Calu3 (cell line): ENCODE measurements at places on chromosomes 4 and X.
A peak's percentile ranks its signal among the peaks of the same experiment; 100 is the strongest.

GRCh38 chr4:174056959-174057358 is 226.5 kb downstream of the FBXO8 start:
- no peak for DNase-seq

GRCh38 chrX:97860226-97860625 is 976.5 kb downstream of the RPA4 start:
- DNase-seq, result no peak

GRCh38 chr4:186633844-186634243 is 78.5 kb upstream of the MTNR1A start:
- no peak for DNase-seq

DNA sequence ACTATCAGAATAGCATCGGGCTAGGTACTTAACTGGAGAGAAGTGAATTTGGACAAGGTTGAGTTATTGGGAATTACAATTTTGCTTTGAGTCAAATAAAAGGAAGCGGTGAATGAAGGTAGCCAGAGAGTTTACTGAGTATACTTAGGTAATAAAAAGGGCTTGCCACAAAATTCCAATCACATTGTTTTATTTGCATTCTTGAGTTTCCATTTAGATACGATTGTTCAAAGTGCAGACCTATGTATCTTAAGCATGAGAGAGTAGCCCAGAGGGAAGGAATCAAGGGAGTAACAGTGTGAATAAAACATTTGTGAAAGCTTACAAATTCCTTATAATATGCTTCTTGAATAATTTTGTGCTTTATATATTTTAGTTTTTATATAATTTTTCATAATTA is 102.5 kb upstream of the NDST4 start:
- no peak for DNase-seq

- DNase-seq, result no peak
These were observed 242.3 kb upstream of the NOCT start for GRCh38 chr4:138773321-138773720.

DNA sequence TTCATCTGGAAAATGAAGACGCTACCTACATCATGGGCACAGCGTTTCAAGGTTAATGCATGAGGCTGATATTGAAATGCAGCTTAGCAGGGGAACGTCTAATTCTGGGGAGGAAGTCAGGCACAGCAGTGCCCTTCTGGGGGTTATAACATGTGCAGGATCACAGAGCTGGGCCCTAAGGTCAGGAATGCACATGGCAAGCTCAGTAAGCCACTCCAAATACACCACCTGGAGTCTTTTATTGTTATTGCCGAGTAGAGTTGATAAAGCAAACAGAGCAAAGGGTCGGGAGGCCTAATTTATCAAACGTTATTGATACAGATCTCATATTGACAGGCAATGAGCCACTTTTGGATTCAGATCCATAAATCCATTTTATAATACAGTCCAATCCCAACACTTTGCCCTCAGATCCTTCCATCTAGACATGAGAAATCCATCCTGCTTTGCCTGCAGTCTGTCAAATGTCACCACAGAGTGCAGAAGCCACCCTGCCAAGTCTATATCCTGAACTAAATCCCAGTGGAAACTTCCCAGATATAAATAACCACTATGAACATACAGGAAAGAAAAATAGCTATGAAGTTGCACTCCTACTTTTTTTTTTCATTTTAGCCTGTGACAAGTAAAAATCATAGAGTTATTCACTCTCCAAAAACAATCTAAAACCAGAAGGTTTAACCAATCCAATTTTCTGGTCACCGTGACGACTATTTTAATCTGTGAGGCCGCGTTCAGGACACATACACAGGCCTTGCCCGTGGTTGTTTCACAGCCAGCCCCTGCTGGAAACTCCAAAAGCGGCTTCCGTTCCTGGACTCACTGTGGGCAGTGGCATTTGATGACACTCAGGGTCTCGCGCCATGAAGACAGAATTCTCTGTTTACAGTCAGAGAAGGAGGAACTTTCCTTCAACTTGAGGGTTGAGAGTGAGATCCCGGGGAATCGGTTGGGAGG is 335.4 kb downstream of the DHX15 start:
- DNase-seq, result no peak

- peak; percentile 45 for DNase-seq
These were observed 20.4 kb upstream of the FRMPD3 start for GRCh38 chrX:107429090-107429489.

GRCh38 chrX:6015423-6015822 is 213.2 kb downstream of the NLGN4X start:
- DNase-seq, result no peak

DNA sequence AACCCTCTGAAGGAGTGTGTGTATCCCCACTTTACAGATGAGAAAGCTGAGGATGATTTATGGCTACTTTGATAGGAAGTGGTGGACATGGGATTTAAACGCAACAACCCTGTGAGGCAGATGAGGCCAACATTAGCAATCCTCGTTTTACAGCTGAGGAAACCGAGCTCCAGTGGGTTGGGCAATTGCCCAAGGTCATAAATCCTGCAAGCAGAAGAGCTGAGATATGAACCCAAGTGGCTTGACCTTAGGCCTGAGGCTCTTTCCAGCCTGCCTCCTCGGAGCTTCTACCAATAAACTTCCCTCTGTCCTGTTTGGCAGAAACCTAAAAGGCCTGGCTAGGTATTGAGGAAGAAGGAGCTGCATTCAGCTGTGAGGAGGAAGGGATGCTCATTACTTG is 185.5 kb upstream of the RBPJ start:
- DNase-seq, result no peak

DNA sequence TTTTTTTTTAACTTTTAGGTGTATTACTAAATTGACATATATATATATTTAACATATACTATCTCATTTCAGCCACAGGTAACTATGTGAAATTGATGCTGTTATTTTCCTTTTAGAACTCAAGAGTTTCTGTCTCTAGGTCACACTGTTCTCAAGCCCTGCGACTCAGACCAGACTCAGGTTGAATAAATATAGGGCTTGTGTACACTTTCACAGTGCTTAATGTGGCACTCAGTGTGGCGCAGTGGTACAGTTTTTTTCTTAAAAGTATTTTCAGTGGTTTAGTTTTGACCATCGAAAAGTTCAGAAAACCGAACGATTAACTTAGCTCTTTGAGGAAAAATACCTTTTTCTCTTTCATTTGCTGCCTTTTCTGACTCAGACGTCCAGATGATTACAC is 24.7 kb downstream of the PACRGL start:
- DNase-seq, result no peak

GRCh38 chrX:42128020-42128419 is 204.7 kb upstream of the CASK start:
- DNase-seq, result no peak

GRCh38 chr4:182736207-182736606 is 181.0 kb downstream of the DCTD start:
- no peak for DNase-seq
